Fibroblast of mammary gland (primary cell): ENCODE measurements at places on chromosomes 6 and 20.
A peak's percentile ranks its signal among the peaks of the same experiment; 100 is the strongest.

- no peak for DNase-seq
Observed at GRCh38 chr6:24378473-24379097, 20.7 kb upstream of the DCDC2 start.

DNA sequence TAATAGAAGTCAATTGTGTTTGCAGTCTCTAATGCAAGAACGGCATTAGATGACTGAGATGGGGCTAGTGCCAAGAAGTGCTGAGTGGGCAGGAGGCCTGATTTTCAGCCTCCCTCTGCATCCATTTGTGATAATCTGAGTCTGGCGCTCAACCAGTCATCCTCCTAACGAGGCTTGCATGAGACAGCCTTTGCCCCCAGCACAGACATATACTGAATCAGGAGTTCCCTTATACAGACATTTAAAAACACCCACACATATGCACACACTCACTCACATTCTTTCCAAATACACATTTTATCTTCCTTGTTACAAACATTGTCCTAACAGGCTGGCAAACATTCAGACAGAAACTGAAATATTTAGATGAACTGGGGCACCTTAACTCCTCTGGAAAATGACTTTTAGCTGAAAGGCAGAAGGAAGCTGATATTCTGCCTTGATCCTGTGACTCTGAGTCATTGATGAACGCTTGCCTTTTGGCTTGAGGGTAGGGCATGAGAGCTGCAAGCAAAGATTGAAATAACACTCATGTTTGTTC lies 562.3 kb downstream of the DHX35 start:
- peak; percentile 62 for DNase-seq

DNA sequence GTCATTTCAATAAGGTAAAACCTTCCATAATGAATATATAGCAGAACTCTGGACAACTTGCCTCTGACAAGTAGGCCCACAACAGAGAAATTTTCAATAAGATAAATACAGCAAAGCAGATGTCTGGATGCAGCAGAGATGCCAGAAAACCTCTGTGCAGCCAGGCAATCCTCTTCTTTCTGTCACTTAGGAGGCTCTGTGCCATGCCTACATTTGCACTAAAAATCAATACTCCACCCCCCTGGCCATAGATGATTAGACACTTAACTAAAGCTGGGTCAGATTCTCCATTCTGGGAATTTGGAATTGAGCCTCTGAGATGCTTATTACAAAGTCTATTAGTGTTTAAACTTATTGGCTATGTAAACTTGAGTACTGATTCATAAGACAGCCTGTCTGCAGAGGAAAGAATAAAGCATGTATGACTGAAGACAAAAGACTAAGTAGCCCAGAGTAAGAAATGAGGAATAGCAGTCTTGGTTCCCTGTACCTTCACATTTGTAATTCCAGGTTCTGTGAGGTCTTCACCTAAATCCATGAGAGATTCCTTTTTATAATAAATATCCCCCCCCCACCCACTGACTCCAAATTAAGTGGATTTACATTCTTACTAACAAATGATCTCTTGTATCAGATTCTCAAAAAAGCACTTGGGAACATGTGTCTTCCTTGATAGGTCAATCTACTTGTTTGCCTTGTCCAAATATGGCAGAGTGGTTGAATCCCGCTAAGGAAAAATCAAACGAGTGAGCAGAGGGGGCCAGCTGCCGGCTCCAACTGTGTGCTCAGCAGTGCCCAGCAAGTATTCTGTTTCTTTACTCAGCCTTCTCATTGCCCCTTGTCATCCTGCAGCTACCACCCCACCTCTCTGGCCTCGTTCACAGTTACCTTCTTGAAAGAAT lies 20.4 kb downstream of the MAN1A1 start:
- no peak for DNase-seq

DNA sequence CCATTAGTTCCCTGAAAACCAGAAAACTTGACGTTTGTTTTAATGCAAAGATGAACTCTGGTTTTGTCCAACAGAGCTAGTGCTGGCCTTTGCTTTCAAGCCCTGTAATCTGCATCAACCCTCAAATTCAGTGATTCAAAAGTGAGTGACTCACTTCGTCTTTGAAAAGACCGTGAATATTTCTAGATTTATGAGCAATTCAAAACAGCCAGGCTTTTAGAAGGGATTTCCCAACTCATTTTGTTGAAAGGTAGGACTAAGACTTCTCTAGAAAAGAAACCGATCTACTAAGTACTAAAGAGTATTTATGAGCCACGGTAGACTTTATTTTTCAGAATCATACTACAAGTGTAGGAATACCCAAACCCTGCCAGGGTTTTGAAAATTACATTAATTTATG lies 121.5 kb downstream of the UST start:
- DNase-seq, result peak; percentile 89

GRCh38 chr6:40545954-40546353 lies 41.2 kb downstream of the LRFN2 start:
- no peak for DNase-seq

DNA sequence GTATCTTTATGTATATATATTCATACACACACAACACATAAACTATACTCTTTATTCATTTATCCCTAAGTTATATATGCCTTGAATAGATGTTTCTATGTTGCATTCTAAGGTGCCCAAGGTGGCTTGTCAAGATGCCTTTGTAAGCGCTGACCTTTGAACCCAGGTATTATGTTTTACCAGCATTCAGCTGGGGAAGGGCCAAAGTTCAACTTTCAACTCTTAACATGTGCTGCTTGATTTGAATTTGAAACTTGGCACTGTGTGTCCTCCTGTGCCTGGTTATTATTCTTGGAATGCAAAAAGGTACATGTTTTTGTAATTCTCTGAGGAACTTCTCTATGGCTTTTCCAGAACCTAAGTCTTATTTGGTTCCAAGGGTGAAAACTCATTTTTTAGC lies 146.5 kb downstream of the EDN1 start:
- DNase-seq, result no peak

DNA sequence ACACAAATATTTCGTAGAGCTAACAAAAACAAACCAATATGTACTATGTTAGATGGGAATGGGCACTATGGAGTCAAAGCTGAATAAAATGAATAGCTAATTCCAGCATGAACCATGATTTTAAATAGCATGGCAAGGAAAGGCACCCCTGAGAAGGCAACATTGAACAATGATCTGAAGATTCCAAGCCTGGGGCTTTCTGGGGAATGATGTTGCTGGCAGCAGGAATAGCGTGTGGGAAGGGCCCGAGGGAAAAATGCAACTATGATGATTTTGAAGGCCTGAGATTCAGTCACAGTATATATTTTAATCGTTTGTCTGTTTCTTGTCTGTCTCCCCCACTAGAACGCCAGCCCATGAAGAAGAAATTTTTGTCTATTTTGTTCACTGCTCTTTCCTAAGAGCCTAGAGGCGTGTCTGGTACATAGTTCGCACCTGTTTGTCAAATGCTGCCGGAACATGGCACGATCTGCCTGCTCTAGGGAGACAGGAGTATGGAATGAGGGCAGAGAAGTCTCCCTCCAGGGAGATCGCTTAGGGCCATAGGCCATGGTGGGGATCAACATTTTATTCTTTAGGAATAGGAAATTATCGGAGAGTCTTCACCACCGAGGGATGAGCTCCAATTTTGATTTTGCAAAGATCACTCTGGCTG lies 84.8 kb upstream of the EYA2 start:
- no peak for DNase-seq

GRCh38 chr6:3943331-3943765 lies 94.2 kb downstream of the FAM50B start:
- DNase-seq, result peak; percentile 74

DNA sequence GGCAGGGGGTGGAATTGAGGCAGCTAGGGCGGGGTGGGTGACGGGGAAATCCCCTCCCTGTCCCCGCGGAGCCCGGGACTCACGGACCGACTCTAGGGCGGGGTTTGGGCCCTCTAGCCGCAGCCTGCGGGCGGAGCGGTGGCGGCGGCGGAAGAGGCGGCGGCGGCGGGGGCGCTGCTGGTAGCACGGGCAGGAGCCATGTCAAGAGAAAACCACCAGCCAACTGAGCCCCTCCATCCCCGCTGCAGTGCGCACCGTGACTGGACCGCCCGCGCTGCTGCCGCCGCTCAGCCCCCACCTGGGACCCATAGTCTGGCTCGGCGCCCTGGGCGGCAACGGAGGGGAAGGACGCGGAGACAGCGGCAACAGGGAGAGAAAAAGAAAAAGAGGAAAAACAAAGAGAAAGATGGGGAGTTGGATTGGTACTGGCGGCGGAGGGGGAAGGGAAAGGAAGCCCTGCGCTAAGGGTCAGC lies 1.2 kb upstream of the C6orf62 start:
- DNase-seq, result peak; percentile 34
